GM12892 (cell line): ENCODE measurements at places on chromosomes 6 and 20.

DNA sequence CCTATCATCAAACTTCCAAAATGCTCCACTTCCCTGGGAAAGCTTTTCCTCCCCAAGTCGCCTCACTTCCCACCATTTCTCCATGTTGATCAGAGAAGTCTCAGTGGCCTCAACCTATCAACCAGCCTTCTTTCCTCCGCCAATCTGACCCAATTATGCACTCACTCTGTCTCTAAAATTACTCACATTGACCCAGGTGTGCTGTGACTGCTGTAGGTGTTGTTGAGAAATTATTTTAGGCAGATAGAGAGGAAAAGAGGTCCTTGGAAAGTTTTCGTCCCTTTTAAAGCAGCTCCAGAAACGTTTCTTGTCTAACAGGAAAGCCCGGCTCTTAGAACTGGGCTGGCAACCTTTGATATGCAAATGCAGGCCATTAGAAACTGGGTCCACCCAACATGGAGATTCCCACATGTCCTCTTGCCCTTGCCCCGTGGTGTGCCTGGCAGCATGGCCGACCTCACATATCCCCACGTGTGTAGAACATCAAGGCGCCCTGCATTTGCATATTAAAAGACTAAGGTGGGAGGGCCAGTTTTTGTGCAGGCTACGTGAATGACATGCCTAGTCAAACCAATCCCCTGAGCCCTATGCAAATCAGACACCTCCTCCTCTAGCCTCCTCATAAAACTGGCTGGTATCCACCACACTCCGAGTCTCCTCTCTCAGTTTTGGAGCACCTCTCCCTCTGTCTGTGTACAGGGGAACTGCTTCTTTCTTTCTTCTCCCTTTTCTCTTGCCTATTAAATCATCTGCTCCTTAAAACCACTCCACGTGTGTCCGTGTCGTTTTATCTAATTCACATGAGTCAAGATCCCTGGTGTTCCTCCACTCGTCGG, 12.9 kb downstream of the IPCEF1 start:
- no peak for DNase-seq

DNA sequence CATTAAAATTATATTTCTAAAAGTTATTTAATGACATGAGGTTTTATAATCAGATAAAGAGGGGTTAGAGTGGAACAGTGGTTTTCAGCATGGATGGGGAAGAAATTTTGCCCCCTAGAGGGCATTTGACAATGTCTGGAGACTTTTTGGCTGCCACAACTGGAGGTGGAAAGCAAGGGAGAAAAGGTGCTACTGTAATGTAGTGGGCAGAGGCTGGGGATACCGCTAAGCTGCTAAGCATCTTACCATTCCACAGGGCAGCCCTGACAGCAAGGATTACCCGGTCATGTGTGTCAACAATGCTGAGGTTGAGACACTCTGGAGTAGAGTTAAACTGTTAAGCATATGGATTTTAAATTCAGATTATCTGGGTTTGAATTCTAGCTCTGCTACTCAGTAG, 52.9 kb upstream of the FABP7 start:
- DNase-seq, result no peak

- DNase-seq, result no peak
Observed at GRCh38 chr6:148735989-148736388, 10.8 kb upstream of the UST start.

GRCh38 chr20:32241807-32242206, 34.1 kb downstream of the POFUT1 start:
- no peak for DNase-seq

- DNase-seq, result peak; percentile 86
Observed at GRCh38 chr20:51542571-51543421, at the start of gene NFATC2. Gene NFATC2, minus strand, starts transcription at chr20:51542719. Its CDS starts 220 bp downstream, at chr20:51542499.

DNA sequence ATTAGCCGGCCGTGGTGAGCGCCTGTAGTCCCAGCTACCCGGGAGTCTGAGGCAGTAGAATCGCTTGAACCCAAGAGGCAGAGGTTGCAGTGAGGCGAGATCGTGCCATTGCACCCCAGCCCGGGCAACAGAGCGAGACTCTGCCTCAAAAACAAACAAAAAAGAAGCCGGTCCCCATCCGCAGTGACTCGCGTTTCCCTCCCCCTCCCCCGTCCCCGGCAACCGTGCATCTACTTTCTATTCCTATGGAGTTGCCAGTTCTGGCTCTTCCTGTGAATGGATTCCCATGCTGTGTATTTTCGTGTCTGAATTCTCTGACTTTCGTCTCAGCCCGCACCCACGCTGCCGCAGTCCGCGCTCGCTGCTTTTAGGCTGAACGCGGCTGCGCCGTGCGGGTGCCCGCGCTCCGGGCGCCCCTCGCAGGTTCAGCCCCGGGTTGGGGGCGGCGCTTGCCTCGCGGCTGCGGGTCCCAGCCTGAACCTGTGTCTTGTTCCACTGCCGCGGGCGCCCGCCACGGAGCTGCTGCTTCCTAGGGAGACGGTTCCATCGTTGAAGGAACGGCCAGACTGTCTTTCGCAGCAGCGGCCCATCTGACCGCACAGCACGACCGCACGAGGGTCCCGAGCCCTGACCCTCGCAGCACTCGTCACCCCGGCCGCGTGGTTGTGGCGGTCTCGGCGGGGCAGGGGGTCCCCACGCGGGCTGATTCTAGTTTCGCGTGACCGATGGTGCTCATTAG, 1.1 kb upstream of the MRGBP start:
- no peak for DNase-seq

DNA sequence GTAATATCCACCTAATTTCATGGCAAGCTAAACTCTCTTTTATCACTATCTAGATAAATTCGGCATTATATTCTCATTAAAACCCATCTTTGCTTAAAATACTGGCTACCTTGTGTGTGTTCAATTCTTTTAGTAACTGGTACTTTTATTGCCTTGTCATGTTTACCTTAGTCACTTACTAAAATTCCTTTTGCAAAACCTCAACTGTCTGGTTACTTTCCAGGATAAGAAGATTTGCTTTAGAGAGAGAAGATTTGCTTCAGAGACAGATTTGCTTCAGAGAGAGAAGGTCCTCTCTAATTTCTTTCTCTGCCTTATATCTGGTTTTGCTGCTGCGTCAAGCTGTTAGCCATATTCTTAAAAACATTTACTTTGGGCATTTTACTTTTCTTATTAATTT, 151.5 kb upstream of the MLIP start:
- DNase-seq, result no peak

GRCh38 chr6:108779536-108780275, 68.5 kb upstream of the ARMC2 start:
- no peak for DNase-seq

- DNase-seq, result no peak
Observed at GRCh38 chr6:13524801-13525508, 37.6 kb upstream of the GFOD1 start.

DNA sequence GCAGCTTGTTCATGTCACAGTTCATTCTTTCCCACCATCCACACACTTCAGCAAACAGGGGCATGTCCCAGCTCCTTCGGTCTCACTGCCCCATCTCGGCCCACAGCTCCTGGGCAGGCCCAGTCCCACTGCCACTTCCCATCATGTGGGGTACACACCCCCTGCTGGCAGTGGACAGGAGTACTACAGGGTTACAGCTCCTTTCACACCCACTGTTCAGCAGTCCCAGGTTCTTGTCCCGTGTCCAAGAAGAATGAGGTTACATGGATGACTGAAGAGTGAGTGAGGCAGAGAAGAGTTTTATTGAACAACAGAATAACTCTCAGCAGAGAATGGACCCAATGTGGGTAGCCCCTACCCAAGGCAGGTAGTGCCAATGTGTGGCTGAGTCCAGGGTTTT, 77.8 kb upstream of the SMLR1 start:
- DNase-seq, result no peak

DNA sequence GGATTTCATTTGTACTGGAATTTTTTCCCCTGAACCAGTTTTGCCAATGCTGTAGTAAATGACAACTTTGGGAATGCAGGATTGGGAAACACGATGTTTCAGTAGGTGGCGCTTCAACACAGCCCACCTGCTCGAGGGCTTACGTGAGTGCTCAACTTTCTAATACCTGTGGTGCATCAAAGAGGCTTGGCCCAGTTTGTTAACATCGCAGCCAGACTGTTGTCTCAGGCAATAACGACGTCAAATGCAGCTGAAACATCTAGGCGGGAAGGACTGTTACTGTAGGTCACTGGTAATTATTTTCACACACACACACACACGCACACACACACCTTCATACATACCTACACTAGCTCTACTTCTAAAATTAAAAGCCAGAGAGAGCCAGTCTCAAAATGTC, 815.5 kb upstream of the SLC35B3 start:
- DNase-seq, result no peak

GRCh38 chr6:16004934-16005679, 123.8 kb upstream of the MYLIP start:
- DNase-seq, result no peak

DNA sequence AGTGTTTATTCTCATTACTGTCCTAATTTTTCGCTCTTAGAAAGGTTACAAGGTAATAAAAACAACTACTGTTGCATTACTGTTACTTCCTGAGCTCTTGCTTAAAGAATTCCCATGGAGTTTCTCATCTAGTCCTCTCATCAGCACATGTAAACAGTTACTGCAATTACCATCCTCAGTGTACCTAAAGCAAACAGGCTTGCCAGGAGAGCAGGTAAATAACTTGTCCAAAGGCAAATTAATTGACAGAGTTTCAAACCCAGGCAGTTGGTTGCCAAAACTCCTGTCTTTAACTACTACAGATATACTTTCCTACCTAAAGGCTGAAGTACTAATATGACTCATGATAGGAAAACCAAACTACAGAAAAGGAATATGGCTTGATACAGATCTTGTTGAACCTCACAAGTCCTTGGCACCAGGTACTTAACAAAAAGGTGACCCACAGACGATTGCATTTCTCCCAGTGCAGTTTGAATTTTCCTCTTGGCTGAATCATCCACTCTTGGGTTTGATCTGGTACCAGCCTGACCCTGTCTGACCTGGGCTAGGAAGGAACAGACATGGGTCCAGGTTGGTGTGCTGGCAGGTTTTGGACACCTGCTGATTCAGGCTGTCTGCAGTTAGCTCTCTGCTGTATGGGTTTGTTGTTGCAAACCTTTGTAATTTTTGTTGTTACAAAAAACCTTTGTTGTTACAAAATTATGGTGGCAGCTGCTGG, 153.0 kb downstream of the CFAP61 start:
- DNase-seq, result no peak

DNA sequence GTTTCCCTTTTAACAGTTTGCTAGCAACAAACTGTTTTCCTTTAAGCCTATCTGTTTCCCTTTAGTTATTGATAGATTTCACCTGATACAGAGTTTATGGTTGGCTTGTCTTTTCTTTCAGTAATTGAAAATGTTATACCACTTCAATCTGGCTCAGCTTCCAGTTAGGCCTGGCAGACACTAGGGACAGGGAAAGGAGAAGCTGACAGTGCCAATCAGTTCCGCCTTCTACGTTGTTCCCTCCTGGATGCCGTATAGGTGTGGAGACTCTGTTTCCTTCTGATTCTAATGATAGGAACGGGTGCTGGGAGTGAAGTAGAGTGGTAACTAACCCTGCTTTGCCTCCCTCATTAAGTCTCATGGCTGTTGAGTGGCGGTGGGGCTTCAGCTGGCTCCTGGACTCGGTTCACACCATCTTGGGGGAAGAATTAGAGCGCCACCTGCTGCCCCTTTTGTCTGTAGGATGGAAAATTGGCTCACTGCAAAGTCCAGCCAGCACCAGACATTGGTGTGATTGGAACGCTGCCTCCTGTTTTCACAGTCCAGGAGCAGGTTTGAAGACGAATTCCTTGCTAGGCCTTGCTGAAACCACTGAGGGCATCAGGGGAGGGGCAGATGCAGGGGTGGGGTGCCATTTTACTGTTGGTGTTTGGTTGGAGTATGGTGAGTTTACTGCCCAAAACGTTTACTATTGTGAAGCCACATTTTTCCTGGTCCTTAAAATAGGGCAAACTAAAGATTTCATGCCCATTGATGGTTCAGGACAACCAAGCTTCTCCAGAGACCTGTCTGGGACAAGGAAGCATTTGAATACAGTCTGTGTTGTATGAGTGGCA, 1729.5 kb downstream of the GRIK2 start:
- no peak for DNase-seq

GRCh38 chr20:31991339-31991705, 18.9 kb upstream of the CCM2L start:
- no peak for DNase-seq

GRCh38 chr20:11426948-11427347, 490.7 kb upstream of the BTBD3 start:
- DNase-seq, result no peak

DNA sequence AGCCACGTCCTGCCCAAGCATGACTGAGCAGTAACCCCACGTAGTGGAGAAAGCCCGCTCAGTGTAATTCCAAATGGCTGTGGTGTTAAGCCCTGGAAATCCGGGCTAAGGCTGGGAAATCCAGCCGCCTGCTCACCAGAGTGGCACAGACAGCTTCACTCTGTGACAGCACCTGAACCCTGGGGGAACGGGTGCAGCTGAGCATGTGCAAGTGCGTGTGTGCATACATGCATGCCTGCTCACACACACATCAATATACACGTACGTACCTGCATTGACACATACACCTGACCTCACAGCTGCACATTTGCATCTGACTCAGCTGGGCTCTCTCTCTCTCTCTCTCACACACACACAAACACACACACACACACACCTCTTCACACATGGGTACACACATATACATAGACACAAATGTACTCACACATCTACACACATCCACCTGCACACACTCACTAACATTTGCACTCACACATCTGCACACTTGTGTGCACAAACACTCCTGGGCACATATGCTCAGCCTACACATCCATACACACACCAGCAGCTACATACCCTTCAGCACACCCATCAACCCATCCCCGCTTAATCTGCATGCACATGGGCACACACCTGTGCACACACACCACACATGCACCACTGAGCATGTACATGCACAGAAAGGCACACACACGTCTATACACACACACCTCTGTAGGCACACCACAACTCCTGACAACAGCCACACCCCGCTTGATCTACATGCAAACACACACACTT, 114.1 kb downstream of the GRM4 start:
- DNase-seq, result no peak

- no peak for DNase-seq
Observed at GRCh38 chr6:139939189-139939979, 564.9 kb upstream of the CITED2 start.

GRCh38 chr6:53822401-53823125, 27.8 kb downstream of the LRRC1 start:
- DNase-seq, result no peak
